SHP77 treated with DMSO at 0.1 percent for 48 hours (cell line): ENCODE measurements at places on chromosomes 12 and 14.

DNA sequence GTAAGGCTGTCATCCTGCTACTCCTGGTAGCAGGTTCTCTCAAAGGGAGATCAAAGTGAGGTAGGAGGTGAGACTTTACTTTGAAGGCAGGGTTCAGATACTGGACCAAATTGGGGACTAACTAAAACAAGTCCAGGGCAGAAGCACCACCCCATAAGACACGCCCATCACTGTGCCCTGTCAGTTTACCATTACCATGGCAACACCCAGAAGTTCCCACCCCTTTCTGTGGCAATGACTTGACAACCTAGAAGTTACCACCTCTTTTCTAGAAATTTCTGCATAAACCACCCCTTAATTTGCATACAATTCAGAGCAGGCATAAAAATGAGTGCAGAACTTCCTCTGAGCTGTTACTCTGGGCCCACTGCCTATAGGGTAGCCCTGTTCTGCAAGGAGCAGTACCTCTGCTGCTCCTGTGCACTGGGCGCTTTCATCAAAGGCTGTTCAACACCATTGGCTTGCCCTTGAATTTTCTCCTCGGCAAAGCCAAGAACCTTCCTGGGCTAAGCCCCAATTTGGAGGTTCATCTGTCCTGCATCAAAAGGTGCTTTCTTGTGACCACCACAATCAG lies 64.8 kb upstream of the MAX start:
- no peak for DNase-seq

DNA sequence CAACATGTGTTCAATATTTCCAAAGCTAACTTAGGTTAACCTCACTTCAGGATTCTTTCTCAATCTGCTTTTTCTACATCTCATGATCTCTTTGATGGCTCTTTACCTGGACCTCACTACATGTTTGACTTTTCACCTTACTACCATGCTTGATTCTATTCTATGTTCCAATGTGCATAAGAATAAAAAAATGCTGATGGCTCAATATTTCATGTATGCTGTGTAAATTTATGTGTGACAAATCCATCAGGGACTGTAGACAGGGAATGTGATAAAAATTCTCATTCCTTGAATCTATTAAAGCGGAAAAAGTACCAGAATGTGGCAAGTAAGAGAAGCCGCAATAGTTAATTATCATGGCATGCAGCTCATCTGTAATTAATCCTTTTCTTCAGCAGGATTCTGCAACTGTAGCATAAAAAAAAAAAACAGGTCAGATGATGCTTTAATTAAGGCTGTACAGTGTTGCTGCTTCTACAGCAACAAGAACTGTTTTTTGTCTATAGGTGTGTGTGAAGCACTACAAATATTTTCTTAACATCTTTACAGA lies 276.9 kb upstream of the PRKD1 start:
- no peak for DNase-seq

DNA sequence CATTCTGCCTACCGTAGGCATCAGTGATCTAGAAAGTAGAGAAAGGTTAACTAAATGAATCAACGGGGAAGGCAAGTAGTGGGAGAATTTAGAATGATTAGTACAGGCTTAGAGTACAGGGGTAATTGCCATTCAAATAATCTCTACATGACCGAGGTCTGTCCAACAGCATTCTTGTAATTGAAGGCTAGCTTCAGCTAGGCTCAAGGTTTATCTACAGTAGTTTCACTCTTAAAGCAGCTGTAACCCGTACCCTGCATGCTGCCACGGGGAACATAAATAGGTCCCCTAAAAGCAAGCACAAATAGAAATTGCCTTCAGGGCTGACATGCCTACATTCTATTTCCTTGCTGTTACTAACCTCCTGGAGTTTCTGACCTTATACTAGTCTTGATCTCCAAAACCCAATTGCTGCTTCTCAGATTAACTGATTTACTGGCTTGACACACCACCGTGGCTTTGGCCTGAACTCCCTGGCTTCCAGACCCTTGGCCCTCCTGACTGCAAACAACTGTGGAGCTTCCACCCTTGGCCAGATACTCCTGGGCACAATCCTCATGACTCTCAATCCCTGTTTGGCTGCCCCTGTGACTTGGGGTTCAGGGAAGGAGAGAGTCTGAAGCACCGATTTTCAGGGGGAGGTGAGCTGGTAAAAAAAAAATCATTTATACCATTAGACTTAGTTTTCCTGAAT lies 242.1 kb upstream of the FOXN3 start:
- no peak for DNase-seq

DNA sequence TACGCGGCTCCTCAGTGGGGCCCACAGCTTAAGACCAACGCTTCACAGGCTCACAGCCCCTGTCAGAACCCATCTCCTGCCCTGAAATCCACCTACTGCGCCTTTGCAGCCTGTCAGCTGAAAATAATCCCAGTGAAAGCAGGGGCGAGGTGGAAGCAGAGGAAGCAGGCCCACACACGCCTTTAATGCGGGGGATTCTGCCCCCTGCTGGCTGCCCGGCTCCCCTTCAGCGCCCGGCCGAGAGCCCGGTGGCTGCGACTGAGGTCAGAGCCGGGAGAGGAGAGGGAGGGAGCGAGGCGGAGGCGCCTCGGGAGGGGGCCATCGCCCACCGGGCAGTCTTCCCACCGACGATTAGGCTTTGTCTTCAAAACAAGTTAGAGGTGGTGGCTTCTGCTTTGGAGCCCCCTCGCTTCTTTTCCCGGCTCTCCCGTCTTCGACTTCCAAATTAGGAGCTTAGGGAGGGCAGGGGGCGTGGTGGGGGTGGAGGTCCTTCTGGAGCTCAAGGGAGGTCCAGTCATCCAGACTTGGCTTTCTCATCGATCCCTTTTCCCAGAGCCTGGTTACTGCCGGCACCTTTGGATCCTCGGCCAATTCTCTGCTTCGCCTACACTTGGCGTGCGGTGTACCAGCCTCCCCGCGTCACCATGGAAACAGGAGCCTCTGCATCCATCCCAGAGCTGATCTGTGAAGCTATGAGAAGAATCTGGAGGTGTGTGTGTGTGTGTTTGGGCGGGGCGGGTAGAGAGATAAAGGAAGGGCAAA lies 25.2 kb upstream of the RND1 start:
- peak; percentile 48 for DNase-seq

DNA sequence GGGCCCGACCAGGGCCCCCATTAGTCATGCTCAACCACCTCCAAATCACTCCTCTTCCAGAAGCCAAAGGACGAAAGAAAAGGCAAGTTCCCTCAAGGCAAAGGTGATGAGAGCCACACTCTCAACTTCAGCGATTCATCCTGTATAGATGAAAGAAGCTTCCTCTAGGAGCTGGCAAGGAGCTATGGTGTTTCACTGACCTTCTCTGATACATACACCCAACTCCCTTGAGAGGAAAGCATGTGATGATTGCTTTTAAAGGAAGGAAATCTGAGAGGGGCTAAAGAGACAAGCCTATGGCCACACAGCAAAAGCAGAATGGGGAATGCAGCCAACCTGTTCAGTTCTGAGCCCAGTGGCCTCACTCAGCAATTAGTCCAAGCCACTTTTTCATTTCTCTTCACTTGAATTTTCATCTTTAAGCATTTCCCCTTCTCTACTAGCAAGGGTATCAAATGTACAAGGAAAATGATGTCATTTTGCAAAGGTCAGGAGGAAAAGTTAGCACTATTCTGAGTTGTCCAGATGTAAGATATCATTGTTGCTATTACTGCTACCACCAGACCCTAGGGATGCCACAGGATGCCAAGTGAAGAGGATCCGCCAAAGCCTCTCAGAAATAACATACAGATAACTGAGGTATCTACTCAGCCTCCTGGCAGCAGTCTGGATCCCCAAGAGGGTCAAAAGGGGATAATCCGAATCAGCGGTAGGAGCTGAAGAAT lies 82.5 kb downstream of the MAP3K9 start:
- no peak for DNase-seq

DNA sequence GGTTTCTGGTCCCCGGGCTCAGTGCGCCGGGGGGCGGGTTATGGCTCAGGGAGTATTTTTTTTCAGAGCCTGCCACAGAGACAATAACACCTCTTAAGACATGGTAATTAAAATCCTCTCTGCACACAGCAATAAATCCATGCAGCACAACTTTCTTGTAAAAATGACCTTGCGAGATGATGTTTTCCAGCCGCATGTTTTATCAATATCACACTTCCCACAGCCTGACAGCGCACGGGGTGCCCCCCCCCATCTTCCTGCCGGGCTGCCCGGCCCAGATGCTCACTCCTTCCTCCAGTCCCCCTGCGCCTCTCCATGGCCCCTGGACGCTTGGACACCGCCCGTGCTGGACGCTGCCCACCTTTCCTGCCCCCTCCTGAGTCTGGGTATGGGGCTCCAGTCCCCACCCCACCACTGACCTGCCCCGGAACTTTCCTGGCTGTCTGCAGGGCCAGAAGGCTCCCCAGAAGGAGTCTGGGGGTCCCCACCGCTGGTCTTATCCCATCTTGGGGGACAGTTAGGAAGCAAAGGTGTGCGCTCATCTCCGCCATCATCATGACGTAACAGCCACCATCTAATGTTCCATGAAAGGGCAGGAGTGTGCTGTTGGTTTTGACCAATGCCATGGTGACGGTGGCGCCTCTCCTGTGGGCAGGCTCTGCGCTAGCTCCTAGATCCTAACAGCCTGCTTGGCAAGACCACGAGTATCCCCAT lies 182.9 kb downstream of the KIF26A start:
- DNase-seq: no peak

- no peak for DNase-seq
Measured at GRCh38 chr12:49515266-49515665, 23.6 kb upstream of the KCNH3 start.

- DNase-seq: no peak
Measured at GRCh38 chr14:68811171-68811570, 18.3 kb upstream of the ZFP36L1 start.

DNA sequence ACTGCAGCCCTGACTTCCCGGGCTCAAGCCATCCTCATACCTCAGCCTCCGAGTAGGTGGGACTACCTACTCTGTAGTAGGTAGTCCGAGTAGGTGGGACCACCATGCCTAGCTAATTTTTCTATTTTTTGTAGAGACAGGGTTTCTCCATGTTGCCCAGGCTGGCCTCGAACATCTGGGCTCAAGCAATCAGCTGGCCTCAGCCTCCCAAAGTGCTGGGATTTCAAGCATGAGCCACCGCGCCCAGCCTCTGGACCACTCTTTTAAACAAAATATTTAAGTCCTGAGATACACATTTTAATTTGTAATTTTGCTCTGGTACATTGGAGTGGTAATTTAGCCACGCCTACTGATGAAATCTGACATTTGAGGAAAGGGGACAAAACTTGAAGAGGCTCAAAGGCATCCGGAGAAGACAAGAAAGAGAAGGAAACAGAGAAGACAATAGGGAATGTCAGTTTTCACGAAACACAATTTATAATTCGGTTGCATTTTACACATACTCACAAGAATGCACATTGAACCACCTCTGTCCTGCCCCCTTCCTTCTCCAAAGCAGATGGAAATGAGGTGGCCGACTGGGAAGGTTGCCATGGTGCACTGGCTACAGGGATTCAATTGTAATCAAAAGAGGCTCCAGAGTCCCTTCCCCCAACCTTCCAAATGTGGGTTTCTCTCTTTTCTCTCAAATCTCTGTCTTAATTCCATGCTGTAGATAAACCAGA lies 9.7 kb upstream of the TUBA1A start:
- DNase-seq: no peak

- DNase-seq: no peak
Measured at GRCh38 chr12:96861656-96862055, 45.4 kb upstream of the NEDD1 start.

GRCh38 chr14:33985242-33985641 lies 34.4 kb upstream of the EGLN3 start:
- no peak for DNase-seq

- no peak for DNase-seq
Measured at GRCh38 chr12:12506496-12506890, 56.2 kb downstream of the DUSP16 start.

GRCh38 chr12:68538726-68539614 lies 71.7 kb upstream of the RAP1B start:
- DNase-seq: no peak

DNA sequence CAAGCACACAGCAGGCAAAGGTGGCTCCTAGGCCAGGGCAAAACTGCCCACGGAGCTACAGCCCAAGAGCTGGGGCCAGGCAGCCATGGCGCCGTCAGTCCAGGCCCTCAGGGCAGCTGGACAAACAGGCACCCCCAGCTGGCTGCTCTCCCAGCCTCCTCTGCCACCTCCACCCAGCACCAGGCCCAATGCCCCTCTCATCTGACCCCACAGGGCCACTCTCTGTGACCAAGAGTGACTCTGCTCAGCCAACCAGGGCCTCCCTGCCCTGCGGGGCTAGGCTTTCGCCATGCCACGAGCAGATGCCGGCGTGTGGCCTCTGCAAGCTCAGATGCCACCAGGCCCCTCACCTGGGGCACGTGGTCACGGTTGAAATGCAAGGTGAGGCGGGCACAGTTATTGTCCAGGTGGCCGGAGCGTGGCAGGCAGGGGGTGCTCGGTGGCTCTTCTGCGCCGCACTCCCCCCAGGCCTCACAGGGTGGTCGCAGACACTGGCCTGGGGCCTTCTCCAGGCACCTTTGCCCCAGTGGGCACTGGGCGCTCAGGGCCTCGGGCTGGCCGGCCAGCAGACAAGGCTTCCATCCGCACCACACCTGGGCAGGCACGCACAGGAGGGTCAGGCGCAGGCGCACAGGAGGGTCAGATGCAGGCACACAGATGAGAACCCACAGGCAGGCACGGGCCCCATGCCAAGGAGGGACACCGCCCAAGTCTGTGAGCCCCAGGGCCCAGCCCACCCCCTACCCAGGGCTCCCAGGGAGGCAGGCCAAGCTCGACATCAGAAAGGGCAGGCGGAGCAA lies 23.0 kb downstream of the JAG2 start:
- no peak for DNase-seq

DNA sequence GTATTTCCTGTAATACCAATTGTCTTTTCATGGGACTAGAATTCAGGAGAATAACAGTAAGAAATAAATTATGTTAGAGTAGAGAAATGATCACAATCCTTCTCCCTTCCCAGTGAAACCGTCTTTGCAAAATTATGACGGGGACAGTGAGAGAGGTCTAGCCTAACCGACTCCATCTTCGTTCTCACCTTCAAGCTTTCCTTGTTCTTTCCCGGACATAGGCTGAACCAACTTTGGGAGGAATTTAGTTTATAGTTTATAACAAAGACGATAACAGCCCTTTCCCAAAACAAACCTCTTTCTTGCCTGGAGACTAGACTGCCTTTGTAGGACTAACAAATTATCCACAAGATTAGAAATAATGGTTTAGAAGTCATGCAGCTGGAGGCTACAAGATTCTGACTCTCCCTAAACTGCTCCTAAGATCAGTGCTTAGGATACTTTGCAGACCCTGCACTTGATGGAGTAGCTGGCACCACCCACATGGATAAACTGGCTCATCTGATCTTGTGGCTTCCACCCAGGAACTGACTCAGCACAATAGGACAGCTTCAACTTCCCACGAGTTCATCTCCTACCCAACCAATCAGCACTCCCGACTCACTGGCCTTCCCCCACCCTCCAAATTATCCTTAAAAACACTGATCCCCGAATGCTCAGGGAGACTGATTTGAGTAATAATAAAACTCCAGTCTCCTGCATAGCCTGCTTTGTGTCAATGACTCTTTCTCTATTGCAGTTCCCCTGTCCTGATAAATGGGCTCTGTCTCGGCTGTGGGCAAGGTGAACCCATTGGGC lies 521.2 kb upstream of the TBX3 start:
- DNase-seq: no peak
